NCI-H226 (cell line): ENCODE measurements at places on chromosomes 11 and 22.
A peak's percentile ranks its signal among the peaks of the same experiment; 100 is the strongest.

DNA sequence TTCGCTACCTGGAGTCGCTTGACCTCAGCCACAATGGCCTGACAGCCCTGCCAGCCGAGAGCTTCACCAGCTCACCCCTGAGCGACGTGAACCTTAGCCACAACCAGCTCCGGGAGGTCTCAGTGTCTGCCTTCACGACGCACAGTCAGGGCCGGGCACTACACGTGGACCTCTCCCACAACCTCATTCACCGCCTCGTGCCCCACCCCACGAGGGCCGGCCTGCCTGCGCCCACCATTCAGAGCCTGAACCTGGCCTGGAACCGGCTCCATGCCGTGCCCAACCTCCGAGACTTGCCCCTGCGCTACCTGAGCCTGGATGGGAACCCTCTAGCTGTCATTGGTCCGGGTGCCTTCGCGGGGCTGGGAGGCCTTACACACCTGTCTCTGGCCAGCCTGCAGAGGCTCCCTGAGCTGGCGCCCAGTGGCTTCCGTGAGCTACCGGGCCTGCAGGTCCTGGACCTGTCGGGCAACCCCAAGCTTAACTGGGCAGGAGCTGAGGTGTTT is 12.8 kb downstream of the TSKU start:
- DNase-seq: no peak

DNA sequence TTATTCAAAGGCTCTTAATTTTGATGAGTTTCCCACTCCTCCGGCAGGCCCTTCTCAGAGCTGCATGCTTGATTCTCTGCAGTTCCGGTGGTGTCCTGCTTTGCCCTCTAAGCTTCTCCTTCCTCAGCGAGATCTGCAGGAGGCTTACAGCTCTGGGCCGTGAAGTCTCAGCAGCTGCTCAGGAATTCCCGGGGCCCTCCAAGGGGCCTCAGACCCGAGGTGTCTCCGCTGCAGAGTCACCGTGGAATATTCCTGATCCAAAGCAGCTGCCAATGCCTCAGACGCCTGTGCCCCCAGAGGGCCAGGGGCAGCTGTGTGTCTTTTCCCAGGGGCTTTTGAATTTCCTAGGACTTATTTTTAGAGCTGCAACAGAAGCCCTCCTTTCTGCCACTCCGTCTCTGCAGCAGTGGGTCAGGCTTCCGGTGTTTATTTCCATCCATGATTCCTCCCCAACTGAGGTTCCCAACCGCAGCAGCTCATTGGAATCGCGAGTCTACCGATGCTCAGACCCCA is 37.2 kb downstream of the RPS6KA4 start:
- no peak for DNase-seq

- no peak for DNase-seq
These were observed 75.9 kb upstream of the LMO1 start for GRCh38 chr11:8339592-8340022.

DNA sequence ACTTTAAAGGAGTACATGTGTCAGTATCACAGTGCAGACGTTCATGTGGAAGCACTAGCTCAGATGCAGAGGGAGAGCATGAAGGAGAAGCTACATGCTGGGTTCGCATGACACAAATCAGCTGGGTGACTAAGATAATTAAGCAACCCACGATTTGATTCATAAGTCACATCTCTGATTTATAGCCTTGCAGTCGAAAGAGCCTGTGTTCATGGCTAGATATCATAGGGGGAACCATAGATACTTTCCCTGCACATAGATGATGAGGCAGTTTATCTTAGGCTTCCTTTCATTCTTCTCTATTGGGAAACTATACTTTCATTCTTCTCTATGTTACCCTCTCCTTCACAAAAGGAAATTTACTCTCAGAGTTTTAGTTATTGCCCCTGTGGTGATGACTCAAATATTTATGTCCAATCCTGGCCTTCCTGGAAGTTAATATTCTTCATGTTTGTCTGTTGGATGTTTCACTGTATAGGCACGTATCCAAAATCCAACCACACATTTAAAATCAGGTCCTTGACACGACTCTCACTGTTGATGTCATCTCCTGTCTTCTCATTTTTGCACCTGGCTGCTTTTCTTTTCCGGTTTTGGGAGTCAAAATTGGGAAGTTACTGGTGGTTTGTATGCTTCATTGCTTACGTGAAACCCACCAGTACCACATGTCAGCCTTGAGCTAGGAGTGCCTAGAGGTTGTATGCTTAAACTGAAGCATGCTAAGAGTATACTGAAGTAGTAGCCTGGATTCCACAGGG is 56.3 kb upstream of the SLC5A12 start:
- DNase-seq: no peak

DNA sequence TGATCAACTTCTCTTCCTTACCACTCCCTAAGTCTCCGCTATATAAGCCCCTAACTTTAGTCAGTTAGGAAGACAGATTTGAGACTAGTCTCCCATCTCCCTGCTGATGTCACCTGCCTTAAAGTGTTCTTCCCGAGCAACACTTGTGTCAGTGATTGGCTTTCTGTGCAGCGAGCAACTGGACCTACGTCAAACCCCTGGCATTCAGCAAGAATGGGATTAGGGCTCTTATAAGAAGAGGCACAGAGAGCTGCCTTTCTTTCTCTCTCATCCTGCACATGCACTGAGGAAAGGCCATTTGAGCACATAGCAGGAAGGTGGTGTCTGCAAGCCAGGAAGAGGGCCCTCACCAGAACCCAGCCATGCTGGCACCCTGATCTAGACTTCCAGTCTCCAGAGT is 116.6 kb upstream of the THY1 start:
- no peak for DNase-seq

GRCh38 chr11:47857892-47858543 is 9.9 kb upstream of the NUP160 start:
- peak; percentile 96 for DNase-seq

- DNase-seq: no peak
These were observed 67.0 kb downstream of the IGLL5 start for GRCh38 chr22:22954656-22955055.

GRCh38 chr11:120025606-120026335 is 112.1 kb downstream of the TRIM29 start:
- DNase-seq: no peak

DNA sequence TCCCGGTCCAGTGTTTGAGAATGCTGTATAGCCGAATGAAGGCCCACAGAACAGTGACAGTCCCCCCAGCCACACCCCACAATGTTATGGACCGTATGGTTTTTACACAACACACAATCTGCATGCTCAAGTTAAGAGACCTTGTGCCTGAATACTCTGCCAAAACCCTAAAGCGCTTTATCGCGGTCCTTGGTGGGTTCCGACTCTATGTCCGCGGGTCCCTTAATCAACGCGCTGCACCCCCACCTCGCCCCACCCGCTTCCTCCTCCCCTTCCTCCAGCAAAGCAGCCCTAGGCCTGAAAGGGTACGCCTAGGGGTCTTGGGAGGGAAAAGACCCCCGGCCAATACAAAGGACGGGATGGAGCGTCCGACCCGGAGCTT is 442 bp downstream of the COPB1 start:
- DNase-seq: no peak

GRCh38 chr22:38843657-38844314 is at the start of gene NPTXR:
TSS of gene NPTXR (minus strand) at chr22:38844028.
- DNase-seq: no peak

DNA sequence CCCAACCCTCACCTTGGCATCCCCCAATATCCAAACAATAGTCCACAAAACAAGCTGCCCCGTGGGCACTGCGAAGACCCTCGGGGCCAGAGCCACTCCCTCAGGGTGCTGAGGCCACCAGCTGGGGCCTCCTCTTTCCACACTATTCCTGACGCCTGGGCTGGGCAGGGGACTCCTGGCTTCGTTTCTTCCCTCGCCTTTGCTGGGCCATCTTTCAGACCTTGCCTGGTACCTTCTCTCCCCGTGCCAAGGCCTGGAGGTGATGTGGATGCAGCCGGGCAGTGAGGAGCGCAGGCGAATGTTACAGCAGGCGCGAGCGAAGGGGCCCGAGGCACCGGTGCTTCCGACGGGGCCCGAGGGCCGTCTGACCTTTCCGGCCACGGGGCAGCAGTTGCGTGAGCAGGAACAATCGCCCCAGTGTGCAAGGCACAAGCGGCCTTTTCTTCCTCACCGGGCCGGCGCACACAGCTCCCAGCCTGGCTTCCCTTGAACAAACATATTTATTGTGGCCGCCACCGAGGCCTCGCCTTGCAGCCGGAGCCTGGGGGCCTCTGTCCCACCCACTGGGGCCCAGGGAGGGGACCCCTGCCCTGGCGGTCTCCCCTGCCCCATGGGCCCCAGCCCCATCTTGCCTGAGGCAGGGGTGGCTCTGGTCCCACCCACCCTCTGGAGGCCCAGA is 32.6 kb upstream of the KCNQ1OT1 start:
- no peak for DNase-seq
